ENCODE measurements at places on chromosomes 11 and 22.

GRCh38 chr22:35352214-35353111 is 28.4 kb upstream of the HMOX1 start:
- DNase-seq = peak; percentile 39

DNA sequence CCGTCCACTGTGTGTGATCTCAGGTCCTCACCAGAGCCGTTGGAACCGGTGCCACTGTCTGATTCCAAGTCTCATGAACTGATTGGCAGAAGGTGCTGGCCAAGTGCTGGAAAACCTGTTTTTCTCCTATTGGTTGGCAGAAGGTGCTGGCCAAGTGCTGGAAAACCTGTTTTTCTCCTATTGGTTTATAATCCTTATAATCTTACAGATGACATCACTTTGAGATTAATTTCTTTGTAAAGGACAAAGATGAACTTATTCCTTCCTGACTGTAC is 1106.3 kb downstream of the BRD1 start:
- no peak for DNase-seq

DNA sequence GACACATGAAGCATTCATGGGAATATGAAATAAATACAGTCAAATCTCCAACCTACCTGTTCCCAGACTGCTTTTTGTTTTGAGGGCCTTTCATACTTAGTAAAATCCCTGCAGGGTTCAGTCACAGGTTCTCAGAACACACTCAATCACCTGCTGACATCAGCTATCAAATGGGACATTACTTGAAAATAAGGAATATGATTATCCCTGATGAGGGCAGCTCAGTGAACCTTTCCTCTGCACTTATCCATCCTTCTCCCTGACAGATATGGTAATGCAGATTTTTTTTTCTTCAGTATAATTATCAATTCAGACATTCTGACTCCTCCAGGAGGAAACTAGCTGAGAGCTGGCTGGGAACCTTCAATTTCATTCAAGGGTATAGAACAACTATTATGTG is 1127.4 kb upstream of the CCDC90B start:
- no peak for DNase-seq

DNA sequence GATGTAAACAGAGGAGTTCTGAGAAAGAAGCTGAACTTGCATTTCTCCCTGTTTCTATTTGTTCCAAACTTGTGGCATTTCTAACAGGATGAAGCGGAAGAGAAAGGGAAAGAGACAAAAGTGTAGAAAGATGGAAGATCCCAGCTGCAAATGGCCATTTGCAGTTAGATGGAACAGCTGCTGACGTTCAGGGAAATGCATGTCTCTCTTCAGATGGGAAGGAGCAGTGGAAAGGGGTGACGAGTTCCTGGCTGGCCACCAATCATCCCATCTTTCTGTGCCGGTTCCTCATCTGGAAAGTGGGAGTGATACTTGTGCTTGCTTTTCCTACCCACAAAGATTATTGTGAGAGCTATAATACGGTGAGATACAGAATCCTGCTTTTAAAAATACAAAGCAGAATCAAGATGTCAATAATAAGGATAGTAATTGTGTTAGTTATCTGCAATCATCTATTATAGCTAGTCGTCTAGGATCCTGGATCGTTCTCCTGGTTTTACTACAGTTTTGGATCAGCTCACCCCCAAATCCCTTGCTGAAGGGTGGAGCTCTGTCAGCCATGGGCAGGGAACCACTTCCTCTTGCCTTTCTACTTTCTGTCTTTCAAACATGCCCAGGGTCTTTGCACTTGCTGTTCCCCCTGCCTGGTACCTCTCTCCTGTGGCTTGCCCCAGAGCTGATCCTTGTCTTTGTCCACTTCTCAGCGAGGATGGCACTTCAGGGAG is 1.2 kb upstream of the TIMP3 start:
- no peak for DNase-seq

- DNase-seq = no peak
Measured at GRCh38 chr22:23156286-23156685, 11.0 kb downstream of the RAB36 start.

DNA sequence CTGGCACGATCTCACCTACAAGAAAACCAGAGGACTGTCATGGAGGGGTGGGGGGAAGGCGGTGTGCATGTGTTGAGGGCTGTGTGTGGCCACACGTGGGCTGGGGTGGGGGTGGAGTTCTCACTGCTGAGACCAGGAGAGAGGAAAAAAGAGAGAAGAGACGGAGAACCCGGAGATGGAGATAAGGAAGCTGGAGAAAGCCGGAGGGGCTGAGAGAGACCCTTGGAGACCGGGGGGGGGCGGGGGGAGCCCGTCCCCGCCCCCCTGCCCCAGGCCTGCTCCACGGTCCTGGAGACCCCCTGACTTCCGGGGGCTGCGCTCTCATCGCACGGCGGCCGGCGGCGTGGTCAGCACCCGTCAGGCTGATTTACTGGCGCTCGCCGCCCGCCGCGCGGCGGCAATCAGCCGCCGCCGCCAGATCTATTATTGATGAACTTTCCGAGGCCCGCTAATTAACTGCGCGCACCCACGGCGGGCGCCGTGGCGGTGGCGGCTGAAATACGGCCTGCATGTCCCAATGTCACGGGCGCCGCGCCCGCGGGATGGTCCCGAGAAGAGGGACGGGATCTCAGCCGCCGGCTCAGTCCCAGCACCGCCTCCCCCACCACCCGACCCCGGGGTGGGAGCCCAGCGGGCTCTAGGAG is 187.4 kb downstream of the MN1 start:
- DNase-seq = no peak

GRCh38 chr11:106958517-106959248 is 59.6 kb downstream of the GUCY1A2 start:
- no peak for DNase-seq

- no peak for DNase-seq
Measured at GRCh38 chr11:1817511-1817910, 17.3 kb upstream of the SYT8 start.

GRCh38 chr11:62418136-62418535 is 697 bp upstream of the SCGB1A1 start:
- no peak for DNase-seq

- peak; percentile 92 for DNase-seq
Measured at GRCh38 chr11:67464411-67465188, 4.5 kb downstream of the TMEM134 start.

DNA sequence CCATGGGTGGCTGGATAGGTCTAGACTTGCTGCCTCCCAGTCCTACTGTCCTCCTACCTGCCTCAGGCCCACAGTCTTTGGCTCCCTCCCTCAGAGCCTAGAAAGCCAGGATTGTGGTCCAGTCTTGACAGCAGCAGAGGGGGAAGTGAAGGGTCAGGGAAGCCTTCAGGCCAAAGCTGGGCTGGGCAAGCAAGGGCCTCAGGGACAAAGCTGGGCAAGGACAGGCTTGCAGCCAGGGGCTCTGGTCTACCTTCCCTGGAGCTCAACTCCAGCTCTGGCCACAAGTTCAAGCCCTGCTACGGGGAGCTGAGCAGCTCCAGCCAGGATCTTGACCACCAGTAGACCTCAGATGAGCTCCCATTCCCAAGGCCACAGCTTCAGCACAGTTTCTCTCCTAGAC is 14.9 kb downstream of the LMO1 start:
- DNase-seq = no peak

GRCh38 chr11:19444231-19444630 is 203.5 kb upstream of the E2F8 start:
- DNase-seq = no peak

- DNase-seq = no peak
Measured at GRCh38 chr11:124971810-124972209, 17.8 kb downstream of the CCDC15 start.

GRCh38 chr11:110141812-110142211 is 48.6 kb downstream of the ZC3H12C start:
- no peak for DNase-seq

GRCh38 chr11:95483339-95483738 is 252.3 kb upstream of the SESN3 start:
- no peak for DNase-seq

DNA sequence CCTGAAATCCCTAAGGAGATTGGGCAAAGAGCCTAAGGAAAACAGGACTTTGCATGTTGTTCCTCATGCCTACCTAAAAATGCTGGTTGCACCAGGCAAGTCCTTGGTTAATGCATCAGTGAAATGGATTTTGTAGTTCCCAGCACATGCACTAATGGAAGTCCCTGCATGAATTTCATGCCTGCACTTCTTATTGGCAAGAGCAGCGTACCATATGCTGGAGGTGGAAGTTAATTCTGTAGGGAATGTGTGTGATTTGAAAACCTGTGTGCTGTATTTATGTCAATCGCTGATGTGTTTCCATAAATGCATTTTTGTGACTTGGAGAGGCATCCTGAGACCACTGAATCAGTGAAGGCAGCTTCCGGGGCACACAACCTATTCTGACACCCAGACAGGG is 140.3 kb upstream of the MTNR1B start:
- no peak for DNase-seq

GRCh38 chr11:70019576-70020011 is 58.5 kb upstream of the ANO1 start:
- DNase-seq = no peak

DNA sequence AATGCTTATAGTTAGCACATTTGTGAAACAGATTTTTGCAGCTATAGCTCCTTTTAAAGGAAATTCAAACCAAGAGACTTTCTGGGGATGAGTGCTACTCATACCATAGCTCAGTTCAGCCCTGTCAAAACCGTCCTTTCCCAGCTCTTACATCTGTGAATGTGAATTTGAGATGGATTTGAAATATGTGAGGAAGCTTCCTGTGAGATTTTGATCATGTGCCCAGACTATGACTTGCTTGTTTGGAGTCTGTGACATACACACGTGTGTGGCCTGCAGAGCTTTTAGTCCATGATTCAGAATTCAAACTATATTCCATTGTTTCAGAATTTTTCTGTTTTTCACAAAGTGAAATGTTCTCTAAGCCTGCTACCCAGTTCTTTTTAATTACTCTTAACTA is 4.4 kb upstream of the MMP1 start:
- no peak for DNase-seq

DNA sequence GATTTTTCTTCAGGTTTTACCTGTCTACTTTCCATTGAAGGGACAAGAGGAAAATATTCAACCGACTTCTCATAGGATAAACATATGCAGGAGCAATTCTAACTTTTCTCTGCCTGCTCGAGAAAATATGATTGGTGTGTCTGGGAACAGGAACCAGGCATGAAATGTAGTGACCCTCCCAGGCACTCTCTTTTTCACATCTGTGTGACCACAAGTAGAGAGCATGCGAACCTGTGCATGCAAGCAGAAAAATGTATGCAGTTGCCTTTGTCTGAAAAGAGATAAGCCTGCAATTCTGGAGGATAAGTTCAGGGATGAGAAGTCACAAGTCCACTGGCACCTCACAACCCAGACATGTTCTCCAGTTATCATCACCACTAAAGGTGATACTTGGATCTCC is 583.5 kb upstream of the FAT3 start:
- no peak for DNase-seq

DNA sequence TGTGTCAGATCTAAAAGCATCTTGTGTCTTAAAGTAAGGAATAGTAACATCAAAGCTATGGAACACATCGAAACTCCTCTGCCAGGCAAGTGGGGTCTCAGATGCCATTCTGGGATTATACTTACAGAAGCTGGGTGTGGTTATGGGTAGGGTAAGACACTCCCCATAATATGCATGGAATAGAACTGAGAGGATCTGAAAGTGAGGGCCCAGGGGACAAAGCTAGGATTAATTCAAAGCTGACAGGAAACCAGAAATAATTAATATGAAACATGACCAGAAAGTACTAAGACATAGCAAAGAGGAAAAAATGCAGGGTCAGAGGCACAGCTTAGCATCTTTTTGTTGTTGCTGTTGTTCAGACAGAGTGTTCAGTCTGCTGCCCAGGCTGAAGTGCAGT is 40.2 kb upstream of the EED start:
- DNase-seq = no peak

- DNase-seq = no peak
Measured at GRCh38 chr11:102293873-102294601, 23.2 kb upstream of the BIRC3 start.

DNA sequence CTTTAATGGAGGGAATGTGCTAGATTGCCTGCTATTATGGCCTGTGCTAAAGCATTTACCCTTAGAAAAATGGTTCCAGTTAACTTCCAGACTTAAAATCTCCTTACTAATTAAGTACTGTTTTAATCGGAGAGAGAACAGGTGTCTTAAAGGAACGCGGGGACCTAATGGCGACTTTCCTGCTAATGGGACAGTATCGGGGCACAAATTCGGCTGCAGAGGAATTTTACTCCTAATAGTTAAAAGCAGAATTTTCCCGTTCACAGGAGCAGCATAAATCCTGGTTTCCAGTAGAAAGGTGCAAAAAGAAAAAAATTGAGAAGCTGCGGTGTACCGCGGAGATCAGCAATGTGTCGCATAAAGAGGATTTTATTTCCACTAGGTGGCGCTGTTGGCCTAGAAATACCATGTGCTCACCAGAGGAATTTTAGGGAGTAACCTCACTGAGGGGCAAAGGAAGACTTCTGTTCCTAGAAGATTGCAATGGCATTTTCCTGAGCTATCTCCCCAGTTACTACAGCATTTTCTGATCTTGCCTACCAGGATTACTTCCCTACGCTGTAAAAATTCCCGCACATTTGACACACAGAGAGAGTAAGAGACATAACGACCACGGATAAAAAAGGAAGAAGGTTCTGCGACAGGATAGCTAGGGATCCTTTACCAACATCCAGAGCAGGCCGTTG is 44.5 kb downstream of the ZNF280B start:
- DNase-seq = peak; percentile 59
